ENCODE measurements at places on chromosomes 6 and 20.

DNA sequence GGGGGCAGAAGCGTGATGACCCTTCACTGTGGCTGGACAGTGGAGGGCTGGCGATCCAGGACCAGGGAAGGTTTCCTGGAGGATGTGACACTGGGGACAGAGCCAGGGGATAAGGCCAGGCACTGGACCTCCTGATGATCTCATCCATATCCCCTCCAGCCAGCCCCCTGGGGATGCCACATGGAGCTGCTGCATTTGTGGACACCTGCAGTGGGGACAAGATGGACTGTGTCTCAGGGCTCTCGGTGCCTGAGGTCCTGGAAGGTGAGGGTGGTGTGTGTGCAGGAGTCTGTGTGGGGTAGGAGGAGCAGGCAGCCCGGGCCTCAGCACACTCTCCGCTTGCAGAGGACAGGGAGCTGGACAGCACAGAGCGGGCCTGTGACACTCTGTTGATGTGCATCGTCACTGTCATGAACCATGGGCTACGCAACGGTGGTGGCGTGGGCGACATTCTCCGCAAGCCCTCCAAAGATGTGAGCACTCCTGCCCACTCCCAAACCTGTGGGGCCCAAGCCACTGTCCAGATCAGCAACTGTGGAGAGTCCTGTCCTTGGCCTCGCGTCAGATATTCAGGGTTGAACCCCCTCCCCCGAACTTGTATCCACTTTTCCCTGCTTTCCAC is 19.9 kb downstream of the UQCC2 start:
- no peak for DNase-seq

- peak; percentile 83 for DNase-seq
Observed at GRCh38 chr20:37615340-37616109, 78.3 kb upstream of the CTNNBL1 start.

GRCh38 chr20:37914672-37915433 is 11.9 kb downstream of the VSTM2L start:
- no peak for DNase-seq

DNA sequence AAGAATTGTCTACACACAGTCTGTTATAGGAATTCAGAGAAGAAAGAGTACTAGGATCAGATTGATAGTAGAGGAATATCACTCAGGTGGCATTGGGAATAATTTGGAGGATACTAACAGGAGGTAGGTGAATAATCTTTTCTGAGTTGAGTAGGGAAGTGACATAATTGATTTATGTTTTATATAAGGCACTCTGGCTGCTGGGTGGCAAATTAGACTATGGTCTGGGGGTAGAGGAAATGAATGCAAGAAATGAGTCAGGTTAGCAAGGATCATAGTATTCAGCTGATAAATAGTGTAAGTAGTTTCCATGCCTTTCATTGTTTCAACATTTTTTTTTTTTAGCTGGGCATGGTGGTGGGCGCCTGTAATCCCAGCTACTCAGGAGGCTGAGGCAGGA is 113.3 kb downstream of the CDKAL1 start:
- DNase-seq, result no peak

- DNase-seq, result no peak
Observed at GRCh38 chr6:160987265-160987664, 4.3 kb upstream of the MAP3K4 start.

GRCh38 chr6:50791900-50792508 is 26.7 kb upstream of the TFAP2B start:
- DNase-seq, result no peak

DNA sequence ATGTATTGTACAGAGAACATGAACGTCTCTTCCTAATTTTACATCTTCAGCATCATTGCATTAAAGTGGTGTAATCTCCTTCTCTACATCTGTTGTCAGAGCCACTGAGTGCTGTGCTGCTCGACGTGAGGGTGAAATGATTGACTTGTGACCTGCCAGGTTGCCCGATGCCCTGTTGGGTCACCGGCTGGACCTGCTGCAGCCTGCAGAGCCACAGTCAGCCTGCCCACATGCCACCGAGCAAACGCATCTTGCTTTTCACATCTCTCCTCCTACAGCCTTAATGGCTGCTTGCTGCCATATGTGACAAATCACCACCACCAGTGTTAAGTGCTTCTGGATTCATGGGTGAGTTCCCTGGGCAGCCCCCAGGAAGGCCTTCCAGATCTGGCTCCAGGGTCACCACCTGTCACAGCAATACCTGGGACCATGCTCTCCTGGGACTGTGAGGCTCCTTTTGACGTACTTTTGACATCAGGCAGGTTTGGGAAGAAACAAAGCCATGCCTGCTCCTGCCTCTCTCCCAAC is 80.3 kb downstream of the ASXL1 start:
- DNase-seq, result peak; percentile 21

DNA sequence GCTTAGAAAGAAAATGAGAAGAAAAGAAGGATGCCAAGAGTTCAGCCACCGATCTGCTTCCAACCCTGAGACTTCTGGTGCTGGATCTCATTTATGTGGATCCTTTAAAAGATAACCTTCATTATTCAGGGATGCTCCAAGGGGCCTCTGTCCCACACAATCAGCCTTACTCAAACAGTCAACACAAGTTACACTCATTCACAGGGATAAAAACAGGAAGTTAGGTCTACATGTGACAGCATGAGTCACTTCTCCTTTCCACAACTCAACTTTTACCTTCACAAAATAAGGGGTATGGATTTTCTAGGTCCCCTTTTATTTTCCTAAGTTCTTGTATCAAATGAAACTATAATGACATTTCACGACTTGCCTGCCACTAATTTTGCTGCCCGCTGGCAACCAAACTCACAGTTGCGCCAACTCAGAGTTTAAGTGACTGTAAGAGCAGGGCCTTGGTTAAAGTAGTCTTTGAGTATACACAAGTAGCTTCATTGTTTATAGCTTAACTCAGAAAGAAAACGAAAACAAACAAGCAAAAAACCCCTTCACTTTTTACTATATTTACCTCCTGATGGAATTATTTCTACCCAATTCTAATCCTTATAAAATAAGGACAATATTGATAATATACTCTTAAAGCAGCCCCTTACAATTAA is 278.8 kb upstream of the RUNX2 start:
- DNase-seq, result no peak

DNA sequence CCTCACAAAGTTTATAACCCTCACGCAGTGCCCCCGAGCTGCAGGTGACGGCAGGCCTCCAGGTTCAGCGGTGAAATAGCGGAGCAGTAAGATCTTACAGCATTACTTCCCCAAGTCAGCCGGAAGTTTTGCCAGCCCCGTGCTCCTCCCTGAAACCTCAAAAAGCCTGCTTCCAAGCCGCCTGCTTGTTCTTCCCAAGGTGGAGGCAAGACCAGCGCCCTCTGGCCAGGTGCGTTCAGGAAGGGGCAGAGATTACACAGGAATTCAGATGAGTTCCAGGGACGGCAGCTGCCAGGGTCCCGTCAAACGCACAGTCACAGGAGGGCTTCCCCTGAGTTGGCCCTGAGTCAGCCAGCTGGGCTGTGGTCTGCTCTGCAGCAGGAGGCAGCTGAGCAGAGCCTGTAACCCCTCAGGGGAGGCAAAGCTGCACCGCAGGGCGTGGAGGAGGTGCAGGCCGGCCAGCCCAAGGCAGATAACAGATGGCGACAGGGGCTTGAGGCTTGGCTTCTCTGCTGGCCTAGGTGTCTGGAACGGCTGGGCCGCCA is 124.1 kb upstream of the RPS6KA2 start:
- DNase-seq, result peak; percentile 46

GRCh38 chr6:142550310-142551063 is 248.7 kb downstream of the ADGRG6 start:
- no peak for DNase-seq

DNA sequence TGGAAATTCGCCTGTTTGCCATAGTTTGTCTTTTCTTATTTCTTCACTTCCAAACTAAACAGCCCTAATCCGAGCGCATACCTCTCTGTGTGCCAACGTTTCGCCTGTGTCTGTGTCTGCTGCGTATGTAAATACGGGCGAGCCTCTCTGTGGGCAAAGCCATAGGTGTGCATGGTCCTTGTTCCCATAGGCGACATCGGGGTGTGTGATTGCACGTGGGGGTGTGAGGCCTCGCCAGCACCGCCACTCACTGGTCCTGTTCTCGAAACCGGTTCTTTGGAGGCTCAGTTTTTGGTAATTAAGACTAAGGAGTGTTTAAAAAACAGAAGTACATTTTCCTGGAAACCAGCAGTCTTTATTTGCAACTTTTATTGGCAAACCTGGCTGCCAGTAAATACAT is 6.0 kb upstream of the FOXC1 start:
- no peak for DNase-seq

DNA sequence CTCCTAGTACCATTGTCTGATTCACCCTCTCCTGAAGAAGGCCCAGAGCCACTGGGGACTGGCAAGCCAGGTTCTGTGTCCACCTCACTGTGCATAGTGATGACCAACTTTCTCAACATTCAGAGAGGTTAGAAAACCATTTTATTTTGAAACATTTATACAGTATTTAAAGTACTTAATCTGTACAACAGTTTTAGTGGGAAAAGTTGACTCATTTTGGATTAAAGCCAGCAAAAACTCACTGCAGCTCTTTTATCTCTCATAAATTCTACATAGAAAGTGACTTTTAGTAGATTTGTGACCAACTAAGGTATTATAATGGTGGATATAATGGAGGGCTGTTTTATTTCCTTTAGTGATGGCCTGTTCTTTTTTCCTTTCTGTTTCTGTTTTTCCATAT is 9.7 kb downstream of the TULP4 start:
- no peak for DNase-seq

- no peak for DNase-seq
Observed at GRCh38 chr6:49462071-49462470, 982 bp downstream of the MMUT start.

DNA sequence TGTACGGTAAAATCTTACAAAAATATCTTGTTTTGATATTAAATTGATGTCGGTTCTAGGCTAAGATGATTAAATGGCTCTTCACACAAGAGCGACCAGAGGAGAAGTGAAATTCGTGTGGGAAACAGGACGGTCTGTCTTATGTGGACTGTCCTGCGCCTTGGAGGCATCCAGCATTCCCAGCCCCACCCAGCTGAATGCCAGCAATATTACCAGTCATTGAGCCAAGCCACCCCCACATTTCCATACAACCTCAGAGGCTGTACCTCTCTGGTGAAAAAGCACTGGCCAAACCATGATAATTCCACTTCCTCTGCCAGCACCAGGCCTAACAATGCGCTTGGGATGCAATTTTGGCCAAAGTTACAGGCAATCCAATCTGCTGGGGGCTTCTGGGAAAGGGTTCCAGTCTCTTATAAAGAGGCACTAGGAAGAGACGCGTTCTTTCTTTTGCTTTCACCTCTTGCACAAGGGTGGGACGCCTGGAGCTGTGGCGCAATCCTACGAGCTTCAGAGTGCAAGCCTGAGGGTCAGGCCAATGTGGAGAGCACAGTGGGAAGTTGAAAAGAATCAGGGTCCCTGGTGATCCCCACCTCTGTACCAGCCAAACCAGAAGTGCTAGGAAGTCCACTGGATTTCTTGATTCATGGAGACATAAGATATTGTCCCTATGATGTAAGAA is 213.1 kb downstream of the PREX1 start:
- no peak for DNase-seq

GRCh38 chr6:109295109-109295773 is 87.0 kb downstream of the CD164 start:
- no peak for DNase-seq

GRCh38 chr20:43820731-43821330 is 93.8 kb upstream of the TOX2 start:
- no peak for DNase-seq

- no peak for DNase-seq
Observed at GRCh38 chr20:48995589-48995988, 50.5 kb upstream of the CSE1L start.

GRCh38 chr6:88641178-88641903 is 322.1 kb downstream of the RNGTT start:
- no peak for DNase-seq

GRCh38 chr20:63327231-63327745 is 33.9 kb downstream of the CHRNA4 start:
- no peak for DNase-seq

DNA sequence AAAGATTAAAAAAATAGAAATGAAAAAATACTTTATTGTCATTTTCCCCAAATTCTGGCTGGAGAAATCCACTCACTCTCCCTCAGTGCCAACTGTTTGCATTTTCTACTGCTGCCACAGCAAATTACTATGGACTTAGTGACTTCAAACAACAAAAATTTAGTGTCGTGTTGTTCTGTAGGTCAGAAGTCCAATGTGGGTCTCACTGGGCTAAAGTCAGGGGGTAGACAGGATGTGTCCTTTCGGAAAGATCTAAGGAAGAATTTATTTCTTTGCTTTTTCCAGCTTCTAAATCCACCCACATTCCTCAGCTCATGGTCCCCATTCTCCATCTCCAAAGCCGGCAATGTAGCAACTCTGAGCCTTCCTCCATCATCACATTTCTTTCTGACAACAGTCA is 453.3 kb downstream of the KIF16B start:
- DNase-seq, result no peak

- DNase-seq, result no peak
Observed at GRCh38 chr6:103872233-103872632, 987.5 kb downstream of the HACE1 start.

DNA sequence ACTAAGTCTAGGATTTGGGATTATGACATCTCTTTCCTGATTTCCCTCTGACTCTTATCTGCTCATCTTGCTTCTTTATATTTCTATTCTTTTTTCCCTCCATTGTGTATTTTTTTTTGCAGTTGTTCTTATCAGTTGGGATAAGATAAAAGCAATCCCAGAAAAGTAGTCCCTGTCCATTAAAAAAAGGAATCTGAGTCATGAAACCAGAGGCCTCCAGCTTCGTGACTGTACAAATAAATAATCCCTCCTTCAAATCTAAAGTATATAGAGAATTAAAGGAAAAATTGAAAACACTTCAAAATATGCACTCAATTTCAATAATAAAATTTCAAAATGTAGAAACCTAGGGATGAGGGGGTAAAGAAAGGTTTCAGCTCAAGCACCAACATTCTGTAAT is 317.8 kb upstream of the NT5E start:
- DNase-seq, result no peak

DNA sequence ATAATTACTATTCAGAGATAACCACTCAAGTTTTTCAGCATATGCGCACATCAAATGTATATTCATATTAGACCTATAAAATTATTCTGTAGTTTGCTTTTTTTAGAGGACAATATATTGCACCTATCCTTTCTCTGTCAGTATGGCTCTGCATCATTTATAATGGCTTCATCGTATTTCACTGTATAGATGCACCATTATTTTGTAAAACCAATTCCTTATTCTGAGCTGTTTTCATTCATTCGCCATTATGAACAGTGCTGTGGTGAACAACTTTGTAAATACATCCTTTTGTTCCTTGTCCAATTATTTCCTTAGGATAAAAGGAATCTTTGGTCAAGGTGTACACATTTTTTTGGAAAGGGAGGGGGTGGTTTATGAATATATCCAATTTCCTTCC is 29.2 kb upstream of the BCAS4 start:
- no peak for DNase-seq

DNA sequence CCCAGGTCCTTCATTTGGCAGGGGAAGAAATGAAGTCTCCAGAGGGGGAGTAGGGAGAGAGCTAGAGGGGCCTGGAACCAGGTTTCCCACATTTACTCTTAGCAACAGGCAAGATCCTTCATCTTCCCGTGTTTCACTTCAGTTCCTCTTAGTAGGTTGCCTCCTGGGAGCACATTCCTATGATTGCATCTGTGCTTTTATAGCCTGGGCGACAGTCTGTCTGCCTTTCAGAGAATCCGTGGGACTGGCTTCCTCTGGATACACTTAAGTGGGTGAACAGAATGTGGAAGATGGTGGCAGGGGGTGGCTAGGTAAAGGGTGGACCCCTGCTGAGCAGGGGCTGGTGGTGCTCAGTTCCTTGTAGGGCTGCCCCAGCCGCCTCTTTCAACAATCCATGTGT is 33.4 kb downstream of the STK35 start:
- DNase-seq, result no peak

Measured in stimulated activated CD8-positive, alpha-beta memory T cell treated with anti-CD3 and anti-CD28 coated beads, Interleukin-4, amount 100 ng/mL, for 48 hours (primary cell).